ENCODE measurements at places on chromosomes 13 and 19. TPM values are rescaled to one million over a fixed set of nuclear protein-coding genes. Genes with fewer than 3 reads are reported as not detected.

The PCP2 gene
- not detected for total RNA-seq

The SRRM5 gene
- not detected for total RNA-seq

The C1QTNF9B gene
- total RNA-seq, result not detected

The MEF2B gene
- under 0.01 TPM for total RNA-seq

The RPL28 gene
- total RNA-seq, result 118 TPM

The ZNF442 gene
- total RNA-seq, result 2.8 TPM

The VSIG10L gene
- under 0.01 TPM for total RNA-seq

The CD209 gene
- not detected for total RNA-seq

The CCDC169 gene
- total RNA-seq, result 1.2 TPM

The SIGLEC5 gene
- total RNA-seq, result not detected

The GAPDHS gene
- total RNA-seq, result not detected

The TMEM150B gene
- not detected for total RNA-seq

The SOHLH2 gene
- total RNA-seq, result under 0.01 TPM

The KCTD4 gene
- not detected for total RNA-seq

The TMEM272 gene
- not detected for total RNA-seq

The SBK3 gene
- total RNA-seq, result 0.22 TPM

The COL5A3 gene
- total RNA-seq, result under 0.01 TPM

The SYNGR4 gene
- not detected for total RNA-seq

The CLN5 gene
- total RNA-seq, result 29.9 TPM

The AMH gene
- total RNA-seq, result 0.65 TPM

The SMIM44 gene
- not detected for total RNA-seq

The ZNF763 gene
- 0.79 TPM for total RNA-seq

The EHD2 gene
- total RNA-seq, result 90.7 TPM

The CNN1 gene
- total RNA-seq, result 0.22 TPM

The ZNF417 gene
- 12.3 TPM for total RNA-seq

The CCL25 gene
- not detected for total RNA-seq

The PSG2 gene
- not detected for total RNA-seq

The ZNF568 gene
- 12.1 TPM for total RNA-seq

The RGCC gene
- total RNA-seq, result 27.6 TPM

The AMER2 gene
- total RNA-seq, result not detected

The GRIN3B gene
- 0.44 TPM for total RNA-seq

The POLR2I gene
- 143 TPM for total RNA-seq

The INSL3 gene
- not detected for total RNA-seq

The SH2D3A gene
- total RNA-seq, result 3.0 TPM

The DACH1 gene
- 0.44 TPM for total RNA-seq

The ADGRE2 gene
- 0.60 TPM for total RNA-seq

The PSG1 gene
- total RNA-seq, result not detected

The PLK5 gene
- not detected for total RNA-seq

The TEX30 gene
- 30.8 TPM for total RNA-seq

The ZNF155 gene
- 7.3 TPM for total RNA-seq

The LRG1 gene
- total RNA-seq, result 1.6 TPM

Data from lung microvascular endothelial cell (primary cell).